Pancreas (tissue), 10 donors: ENCODE measurements at places on chromosomes 12 and 14.

- no peak for DNase-seq
Measured at GRCh38 chr14:70525691-70526090, 9.1 kb downstream of the ADAM20 start.

- no peak for DNase-seq
Measured at GRCh38 chr12:78004249-78005093, 173.8 kb downstream of the NAV3 start.

- no peak for DNase-seq
Measured at GRCh38 chr12:104582739-104583138, 126.0 kb downstream of the CHST11 start.

- peak; percentile 57 for DNase-seq
Measured at GRCh38 chr14:85131226-85131922, 398.6 kb upstream of the FLRT2 start.

DNA sequence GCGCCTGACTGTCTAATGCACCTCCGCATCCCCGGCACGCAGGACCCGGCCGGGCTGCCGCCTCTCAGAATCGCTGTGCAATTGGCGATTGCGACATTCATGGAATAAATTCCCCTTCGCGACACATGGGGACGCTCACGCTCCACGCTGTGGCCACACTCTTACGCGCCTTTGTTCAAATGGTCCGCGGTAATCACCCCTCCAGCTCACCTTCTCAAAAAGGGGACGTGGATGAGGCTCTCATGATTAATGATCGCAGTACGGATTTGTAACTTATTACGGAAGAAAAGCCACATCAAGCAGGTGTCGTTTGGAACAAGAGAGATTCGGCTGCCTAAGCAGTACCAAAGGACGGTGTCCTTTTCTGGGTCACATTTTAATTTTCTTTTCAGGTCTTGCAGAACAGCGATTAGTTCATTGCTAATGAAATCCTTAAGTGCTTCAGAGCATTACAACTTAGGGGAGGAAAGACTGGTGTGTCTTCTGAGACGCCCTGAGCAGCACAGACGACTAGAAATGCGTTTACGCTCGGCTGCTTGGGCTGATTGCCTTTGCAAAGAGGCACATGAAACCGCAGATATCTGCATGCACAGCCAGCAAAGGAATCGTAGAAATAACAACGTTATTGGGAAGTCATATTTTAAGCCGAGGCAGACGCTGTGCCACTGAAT, 37.3 kb upstream of the ADGRD1 start:
- peak; percentile 27 for DNase-seq
